LoVo (cell line): ENCODE measurements at places on chromosomes 2 and 18.

GRCh38 chr18:48804856-48805610 lies 145.7 kb downstream of the SMAD7 start:
- no peak for DNase-seq

GRCh38 chr2:133602538-133602937 lies 34.3 kb upstream of the NCKAP5 start:
- no peak for DNase-seq

DNA sequence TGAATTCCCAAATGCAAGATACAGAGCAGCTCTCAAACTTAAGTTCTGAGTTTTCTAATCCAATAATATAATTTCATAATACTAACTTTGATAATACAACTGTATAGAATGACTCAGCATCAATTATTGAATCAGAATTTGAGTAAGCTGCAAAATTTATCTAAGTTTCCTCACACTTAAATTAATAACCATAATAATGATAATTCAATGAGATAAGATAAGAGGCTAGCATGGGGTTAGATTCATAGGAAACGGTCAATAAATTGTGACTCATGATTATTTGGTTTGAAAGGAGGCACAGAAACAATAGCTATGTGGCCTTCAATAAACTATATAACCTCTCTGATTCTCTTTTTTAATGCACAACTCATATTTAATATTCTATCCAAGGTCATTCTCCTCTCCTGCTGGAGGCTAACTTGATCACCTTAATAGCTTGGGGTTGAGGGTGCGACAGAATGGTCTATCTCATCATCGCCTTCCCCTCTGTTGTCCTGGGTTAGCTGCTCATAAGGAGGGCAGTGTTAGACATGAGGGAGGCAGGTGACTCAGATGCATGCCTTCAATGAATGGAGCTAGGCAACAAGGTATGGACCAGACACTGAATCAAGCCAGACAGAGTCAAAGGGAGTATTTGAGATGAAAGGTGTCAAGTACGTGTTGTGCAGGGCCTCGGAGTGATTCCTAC lies 36.2 kb upstream of the BMP10 start:
- DNase-seq = no peak

DNA sequence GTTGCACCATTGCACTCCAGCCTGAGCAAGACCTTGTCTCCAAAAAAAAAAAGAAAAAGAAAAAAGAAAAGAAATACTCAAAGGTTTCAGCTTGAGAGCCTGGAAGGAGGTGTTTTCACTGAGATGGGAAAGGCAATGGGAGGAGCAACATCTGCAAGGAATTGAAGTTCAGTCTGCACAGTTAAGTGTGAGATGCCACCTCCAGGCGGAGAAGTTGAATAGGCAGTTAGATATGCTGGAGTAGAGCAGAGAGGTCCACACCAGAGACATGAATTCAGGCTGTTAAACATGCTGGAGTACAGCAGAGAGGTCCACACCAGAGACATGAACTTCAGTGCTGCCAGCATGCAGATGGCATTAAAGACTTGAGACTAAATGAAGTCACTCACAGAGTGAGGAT lies 41.4 kb upstream of the DTNB start:
- no peak for DNase-seq

DNA sequence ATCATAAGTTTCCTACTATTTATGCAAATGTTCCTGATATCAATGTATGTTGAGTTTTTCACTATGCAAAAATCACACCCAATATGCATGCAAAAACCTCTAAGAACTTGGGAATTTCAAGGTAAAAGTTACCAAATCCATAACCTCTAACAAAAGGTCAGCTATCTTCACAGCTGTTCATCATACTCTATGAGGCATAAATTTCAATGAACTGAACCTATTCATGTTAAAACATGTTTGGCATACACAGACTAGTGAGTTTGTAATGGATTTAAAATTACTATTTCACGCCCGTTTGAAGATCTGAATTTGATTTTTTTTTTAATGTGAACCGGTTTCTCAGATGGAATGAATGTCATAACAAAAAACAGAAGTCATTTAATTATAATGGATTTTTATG lies 100.2 kb downstream of the ATAD2B start:
- DNase-seq = no peak

GRCh38 chr2:72415781-72416475 lies 268.3 kb upstream of the CYP26B1 start:
- no peak for DNase-seq

DNA sequence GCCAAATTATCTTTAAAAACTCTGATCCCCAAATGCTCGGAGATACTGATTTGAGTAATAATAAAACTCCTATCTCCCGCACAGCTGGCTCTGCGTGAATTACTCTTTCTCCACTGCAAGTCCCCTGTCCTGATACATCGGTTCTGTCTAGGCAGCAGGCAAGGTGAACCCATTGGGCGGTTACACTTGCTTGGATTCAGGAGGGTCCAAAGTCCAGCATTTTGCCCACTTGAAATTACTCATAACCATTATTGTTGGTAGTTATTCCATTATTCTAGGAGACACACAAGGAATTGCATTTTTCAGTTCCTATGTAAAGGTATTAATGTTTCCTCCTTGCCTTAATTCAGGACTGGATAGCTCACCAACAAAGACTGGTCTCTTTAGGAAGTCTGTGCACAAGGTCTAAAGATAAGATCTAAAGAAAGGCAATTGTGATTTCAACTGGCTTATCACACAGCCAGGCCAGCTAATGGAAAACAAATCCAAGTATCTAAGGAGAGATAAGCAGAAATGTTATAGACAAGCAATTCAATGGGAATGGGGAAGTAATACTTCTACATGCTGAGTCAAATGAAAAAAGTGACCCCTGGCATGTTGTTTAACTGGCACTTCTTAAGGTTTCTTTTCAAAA lies 23.2 kb upstream of the NPC1 start:
- peak; percentile 58 for DNase-seq

DNA sequence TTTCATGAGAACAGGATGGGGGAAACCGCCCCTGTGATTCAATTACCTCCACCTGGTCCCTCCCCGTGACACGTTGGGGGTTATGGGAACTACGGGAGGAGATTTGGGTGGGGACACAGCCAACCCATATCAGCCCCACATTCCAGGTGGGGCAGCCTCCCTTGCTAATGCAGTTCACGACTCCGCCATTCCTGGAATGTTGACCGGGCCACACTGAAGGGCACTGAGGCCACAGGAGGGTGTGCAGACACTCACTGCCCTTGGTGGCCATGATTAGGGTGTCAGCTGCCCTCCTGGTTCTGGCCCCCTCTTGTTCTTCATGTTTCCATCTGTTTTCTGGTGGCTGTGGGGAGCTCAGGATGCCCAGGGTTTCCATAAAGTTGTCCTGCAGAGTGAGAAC lies 176.3 kb downstream of the TWIST2 start:
- no peak for DNase-seq

- no peak for DNase-seq
Measured at GRCh38 chr2:199955007-199955338, 318 bp downstream of the TYW5 start.

DNA sequence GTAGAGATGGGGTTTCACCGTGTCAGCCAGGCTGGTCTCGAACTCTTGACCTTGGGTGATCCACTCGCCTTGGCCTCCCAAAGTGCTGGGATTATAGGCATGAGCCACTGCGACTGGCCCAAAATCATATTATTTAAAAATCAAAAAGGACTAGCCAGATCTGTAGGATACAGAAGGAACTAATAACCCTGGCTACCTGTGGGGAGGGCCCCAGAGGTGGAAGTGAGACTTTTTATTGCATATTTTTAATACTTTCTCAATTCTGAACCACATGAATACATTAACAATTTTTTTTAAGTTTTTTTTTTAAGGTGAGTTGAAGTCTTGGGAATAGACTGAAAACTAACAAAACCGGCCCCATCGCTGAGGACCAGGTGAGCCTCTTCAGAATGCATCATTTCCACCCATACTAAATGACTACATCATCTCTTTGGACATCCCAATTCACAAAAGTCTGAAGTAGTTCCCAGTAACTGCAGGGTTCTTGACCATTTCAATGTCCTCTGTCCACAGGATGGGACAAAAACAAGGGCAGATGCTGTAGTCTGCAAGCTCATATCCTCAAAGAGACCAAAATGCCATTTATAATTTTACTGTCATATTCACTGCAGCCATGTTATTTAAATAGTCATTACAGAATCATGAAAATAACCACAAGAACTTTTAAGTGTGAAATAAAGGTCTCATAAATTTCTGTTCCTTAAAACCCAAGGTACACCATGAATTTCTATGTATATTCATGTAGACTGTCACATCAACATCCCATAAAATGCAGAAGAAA lies 21.4 kb downstream of the RPL31 start:
- no peak for DNase-seq

- no peak for DNase-seq
Measured at GRCh38 chr2:234437642-234438304, 59.1 kb downstream of the ARL4C start.

GRCh38 chr2:5479265-5479928 lies 212.8 kb upstream of the SOX11 start:
- DNase-seq = no peak

DNA sequence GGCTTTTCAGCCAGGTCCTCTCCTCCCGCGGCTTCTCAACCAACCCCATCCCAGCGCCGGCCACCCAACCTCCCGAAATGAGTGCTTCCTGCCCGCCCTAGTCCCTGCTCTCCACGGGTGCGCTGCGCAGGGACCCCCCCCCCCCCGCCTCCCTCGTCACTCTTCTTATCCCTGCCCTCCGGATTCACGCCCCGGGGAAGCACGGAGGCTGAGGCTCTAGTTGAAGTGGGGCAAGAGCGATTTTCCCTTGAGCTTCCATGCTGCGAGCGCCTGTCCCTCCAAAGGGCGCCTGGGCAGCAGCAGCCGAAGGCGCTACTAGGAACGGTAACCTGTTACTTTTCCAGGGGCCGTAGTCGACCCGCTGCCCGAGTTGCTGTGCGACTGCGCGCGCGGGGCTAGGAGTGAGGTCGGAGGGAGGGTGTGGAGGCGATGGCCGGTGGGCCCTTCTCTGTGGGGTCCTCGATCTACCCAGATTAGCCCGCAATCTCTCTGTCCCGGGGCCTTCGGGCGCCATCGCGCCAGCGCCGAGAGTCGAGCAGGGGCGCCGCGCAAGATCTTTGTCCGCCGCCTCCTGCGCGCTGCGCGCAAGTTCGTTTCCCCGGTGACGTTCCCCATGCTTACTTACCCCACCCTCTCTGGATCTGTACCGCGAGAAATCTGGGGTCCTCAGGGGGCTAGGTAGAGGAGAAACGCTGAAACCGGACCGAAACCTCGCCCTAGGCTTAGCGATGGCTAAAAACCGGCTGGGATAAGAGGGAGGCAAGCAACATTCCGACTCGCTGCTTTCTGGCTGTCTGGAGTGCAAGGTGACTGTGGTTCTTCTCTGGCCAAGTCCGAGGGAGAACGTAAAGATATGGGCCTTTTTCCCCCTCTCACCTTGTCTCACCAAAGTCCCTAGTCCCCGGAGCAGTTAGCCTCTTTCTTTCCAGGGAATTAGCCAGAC lies 677 bp downstream of the GAD1 start:
- DNase-seq = no peak

DNA sequence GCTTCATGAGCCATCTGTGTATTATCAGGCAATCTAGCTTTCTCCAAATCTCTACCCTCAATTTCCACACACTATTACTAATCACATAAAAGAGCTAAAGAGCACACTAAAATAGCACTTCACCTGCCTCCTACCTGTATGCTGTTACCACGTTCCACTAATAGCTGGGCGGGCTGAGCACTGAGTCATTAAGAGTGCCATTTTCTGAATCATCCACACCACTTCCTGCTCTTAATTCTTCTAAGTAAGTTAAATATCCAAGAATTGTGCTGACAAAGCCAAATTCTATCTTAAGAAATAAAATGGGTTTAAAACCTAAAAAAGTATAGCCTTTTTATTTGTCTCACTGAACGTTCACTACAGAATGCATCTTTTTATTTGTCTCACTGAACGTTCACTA lies 35.7 kb downstream of the NOL10 start:
- peak; percentile 62 for DNase-seq

GRCh38 chr18:4017480-4017879 lies 437.6 kb downstream of the DLGAP1 start:
- no peak for DNase-seq

GRCh38 chr18:67650686-67651385 lies 134.3 kb upstream of the DSEL start:
- DNase-seq = no peak

DNA sequence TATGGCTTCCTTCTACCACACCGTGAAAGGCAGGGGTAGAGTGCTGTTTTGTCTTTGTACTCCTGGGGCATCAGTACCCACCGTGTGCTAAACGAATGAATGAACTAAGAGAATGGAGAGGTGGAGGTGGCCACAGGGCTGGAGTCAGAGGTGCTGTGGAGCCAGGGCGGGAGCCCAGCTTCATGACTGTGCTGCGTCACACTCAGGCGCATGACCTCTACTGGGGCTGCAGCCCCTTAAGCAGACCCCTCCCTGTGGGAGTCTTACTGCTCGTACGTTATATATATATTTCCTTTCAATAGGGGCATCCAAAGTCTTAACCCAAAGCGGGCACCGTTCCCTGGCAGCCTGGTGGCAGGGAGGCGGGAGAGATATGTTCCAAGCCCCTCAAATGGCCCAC lies 18.0 kb upstream of the LBH start:
- DNase-seq = no peak

- DNase-seq = no peak
Measured at GRCh38 chr18:46891742-46892214, 25.5 kb downstream of the PIAS2 start.

DNA sequence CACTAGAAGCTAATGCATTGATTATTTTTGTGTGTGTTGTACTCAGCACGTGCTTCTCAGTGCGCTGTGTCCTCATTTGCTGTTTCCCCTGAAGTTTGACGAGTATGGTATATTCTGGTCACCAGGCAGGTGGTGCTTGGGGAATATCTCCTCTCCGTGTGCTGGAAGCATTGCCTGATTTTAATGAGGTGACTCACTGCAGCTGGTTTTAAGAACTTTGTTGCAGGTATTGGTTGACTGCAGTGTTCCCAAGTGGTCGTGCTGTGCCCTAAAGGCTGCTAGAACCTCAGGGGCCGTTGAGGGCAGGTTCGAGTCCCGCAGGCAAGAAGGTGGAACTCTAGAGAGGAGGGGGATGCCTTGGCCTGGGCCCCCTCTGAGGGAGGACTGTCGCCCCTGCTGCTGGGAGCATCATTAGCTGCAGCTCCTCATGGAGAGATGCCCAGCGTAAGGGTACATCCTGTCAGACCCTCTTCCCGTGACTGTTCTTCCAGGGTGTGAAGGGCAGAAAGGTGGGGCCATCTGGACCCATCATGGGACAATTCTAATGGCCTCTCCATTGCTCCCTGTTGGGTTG lies 82.6 kb downstream of the AGAP1 start:
- no peak for DNase-seq

DNA sequence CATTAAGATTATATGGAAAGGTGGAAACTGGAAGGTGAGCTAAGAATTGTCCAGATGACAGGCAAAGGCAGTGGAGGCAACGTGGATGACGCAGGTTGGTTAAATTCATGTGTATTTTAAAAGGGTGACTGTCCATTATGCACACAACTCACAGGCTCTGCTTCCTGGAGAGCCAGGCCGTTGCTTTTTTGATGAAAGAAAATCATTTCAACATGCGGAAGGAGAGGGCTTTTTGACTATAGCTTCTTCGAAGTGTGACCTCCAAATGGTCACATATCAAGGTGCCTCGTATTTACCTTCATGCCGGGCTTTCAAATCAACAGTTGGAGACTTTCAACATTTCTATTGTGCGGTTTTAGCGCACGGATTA lies 126.7 kb downstream of the MYCN start:
- DNase-seq = no peak
